Activated CD4-positive, alpha-beta T cell treated with anti-CD3 and anti-CD28 coated beads, Interleukin-2, amount 10 ng/mL, durations not matched to agents 7 days and 5 days (primary cell): ENCODE measurements at places on chromosomes 2 and 18.

DNA sequence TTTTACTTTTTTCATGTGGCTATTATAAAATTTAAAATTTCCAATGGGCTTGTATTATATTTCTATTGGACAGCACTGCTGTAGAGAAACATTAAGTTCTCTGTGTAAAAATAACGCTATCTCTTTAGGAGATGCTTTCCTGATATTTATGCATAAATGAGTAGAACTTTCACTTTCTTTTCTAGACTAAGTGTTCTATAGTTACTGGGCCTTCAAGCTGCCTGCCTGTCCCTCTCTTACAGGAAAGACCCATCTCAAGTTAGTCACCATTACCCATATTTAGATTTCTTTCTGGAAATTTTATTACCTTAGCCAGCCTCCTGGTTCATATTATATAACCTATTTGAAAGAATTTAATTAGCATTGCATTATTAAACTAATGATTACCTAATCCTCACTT lies 4.8 kb downstream of the ITGA4 start:
- H3K27me3 ChIP-seq, result no peaks in the 10 kb centered on the region
- H3K27ac ChIP-seq, result peak overlapping the region; percentile 66
- H3K4me3 ChIP-seq, result peak overlapping the region; percentile 70
- peaks cover 78% of the 10 kb centered on the region for H3K36me3 ChIP-seq
- peaks cover 61% of the 10 kb centered on the region for H3K4me1 ChIP-seq

DNA sequence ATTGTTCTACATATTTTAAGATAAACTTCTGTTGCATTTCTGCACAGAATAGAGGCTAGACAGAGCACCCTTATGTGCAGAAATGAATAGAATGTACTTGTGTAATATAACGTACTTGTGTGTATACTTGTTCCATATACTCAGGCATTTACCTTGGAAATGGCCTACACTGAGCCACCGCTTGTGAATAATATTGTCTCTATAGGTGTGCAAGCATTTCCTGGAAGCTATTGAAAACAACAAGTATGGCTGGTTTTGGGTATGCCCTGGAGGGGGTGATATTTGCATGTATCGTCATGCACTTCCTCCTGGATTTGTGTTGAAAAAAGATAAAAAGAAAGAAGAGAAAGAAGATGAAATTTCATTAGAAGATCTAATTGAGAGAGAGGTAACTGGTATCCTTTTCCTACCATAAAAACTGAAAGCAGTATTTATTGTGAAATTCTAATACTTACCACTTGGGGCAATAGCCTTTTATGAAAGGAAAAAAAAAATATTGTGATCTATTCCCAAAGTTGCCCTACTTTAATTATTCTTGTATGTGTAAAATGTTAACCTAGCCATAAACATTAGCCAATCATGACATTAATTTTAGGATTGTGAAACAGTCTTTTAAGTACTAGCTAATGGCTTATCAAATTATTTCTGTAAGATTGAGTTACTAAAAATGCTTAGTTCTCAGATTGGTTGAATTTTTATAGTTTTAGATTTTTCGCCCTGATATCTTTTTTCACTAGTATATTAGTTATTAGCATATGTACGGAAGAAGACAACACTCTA lies 18.0 kb downstream of the ZC3H15 start:
- H3K4me3 ChIP-seq, result no peak overlapping the region
- H3K36me3 ChIP-seq, result peaks cover 50% of the 10 kb centered on the region
- no peak for DNase-seq
- H3K4me1 ChIP-seq, result peaks cover 6% of the 10 kb centered on the region
- H3K27me3 ChIP-seq, result no peaks in the 10 kb centered on the region

- H3K36me3 ChIP-seq, result no peaks in the 10 kb centered on the region
- no peaks in the 10 kb centered on the region for H3K4me1 ChIP-seq
Measured at GRCh38 chr2:37477921-37478320, 133.5 kb downstream of the QPCT start.

DNA sequence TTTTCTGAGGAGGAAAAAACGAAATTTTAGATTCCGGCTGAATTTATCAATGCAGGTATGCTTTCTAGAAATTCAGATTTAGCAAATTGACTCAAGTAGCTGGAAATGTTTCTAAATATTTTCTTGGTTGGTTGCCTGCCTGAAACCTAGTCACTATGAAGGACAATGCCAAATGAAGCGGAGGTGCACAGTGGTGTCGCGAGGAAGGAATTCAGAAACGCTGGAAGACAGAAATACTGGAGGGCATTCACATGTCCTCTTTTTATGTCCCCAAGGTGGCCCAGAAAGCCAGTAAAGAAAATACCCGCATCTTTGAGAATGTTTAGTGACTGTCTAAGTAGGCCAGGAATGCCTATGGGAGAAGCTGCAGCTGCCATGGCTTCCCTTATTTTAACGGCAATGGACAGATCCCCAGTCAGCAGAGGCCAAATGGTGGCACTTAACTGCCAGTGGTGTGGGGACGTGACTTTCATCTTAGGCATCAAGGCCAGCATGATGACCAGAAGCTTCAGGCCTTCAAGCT lies 15.8 kb upstream of the EFR3B start:
- H3K36me3 ChIP-seq, result no peaks in the 10 kb centered on the region
- no peak overlapping the region for H3K4me3 ChIP-seq
- no peak overlapping the region for H3K27ac ChIP-seq
- peaks cover 2% of the 10 kb centered on the region for H3K4me1 ChIP-seq
- no peak for DNase-seq

DNA sequence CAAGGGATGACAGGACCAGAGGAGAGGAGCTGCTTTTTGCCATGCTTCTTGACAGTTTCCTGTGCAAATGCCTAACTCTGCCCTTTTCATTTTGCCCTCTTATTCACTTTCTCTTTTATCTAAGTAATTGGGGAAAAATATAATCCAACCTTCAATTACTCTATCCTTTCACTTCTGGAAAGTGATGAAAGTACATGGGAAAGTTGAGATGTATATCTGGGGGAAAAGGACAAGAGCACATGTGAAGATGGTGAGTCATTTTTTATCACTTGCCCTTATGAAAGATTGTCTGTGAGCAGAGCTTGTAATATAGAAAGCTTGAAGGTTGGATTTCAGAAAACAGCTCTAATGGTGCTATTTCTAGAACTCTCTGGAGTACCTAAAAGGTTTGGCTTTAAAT lies 1070.7 kb downstream of the CNTNAP5 start:
- H3K36me3 ChIP-seq, result no peaks in the 10 kb centered on the region
- no peak for DNase-seq
- H3K4me3 ChIP-seq, result no peak overlapping the region
- H3K4me1 ChIP-seq, result no peaks in the 10 kb centered on the region

- no peak overlapping the region for H3K27ac ChIP-seq
- no peaks in the 10 kb centered on the region for H3K27me3 ChIP-seq
- no peaks in the 10 kb centered on the region for H3K4me1 ChIP-seq
- H3K4me3 ChIP-seq, result no peak overlapping the region
- no peaks in the 10 kb centered on the region for H3K36me3 ChIP-seq
Measured at GRCh38 chr2:104404526-104404925, 449.4 kb upstream of the POU3F3 start.

- no peaks in the 10 kb centered on the region for H3K27me3 ChIP-seq
- no peaks in the 10 kb centered on the region for H3K4me1 ChIP-seq
- H3K36me3 ChIP-seq, result no peaks in the 10 kb centered on the region
- no peak for DNase-seq
Measured at GRCh38 chr2:29443151-29443550, 327.9 kb downstream of the CLIP4 start.

- peak overlapping the region; percentile 95 for H3K27ac ChIP-seq
- H3K4me1 ChIP-seq, result peaks cover 69% of the 10 kb centered on the region
- peaks cover 39% of the 10 kb centered on the region for H3K36me3 ChIP-seq
- no peaks in the 10 kb centered on the region for H3K27me3 ChIP-seq
- peak; percentile 57 for DNase-seq
Measured at GRCh38 chr2:232309592-232309991, 69.0 kb upstream of the ALPP start.

GRCh38 chr18:12408247-12408869 lies 629 bp downstream of the PRELID3A start:
- peak overlapping the region; percentile 69 for H3K4me3 ChIP-seq
- H3K4me1 ChIP-seq, result peaks cover 25% of the 10 kb centered on the region
- H3K27me3 ChIP-seq, result peaks cover 44% of the 10 kb centered on the region
- DNase-seq, result no peak
- H3K36me3 ChIP-seq, result peaks cover 2% of the 10 kb centered on the region
- peak overlapping the region; percentile 64 for H3K27ac ChIP-seq

DNA sequence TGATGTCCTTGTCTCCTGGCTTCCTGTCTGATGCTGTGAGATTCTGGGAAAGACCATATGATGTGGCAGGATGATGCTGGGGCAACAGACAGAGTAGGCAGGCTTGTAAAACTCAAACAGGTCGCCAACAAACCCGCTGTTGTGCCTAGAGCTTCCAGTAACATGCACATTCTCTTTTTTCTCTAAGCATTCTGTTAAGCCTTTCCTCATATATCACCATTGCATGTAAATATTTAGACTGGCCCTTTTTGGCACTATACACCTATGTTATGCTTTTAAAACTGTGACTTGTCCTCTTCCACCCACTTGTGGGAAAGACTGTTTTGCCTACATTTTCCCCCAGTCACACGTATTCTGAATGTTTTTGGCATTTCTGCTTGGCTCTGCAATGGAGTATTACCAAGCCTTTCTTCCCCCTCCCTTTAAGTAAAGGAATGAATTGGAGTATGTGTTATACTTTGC lies 250.4 kb upstream of the TANK start:
- DNase-seq, result no peak
- H3K4me1 ChIP-seq, result no peaks in the 10 kb centered on the region
- H3K36me3 ChIP-seq, result no peaks in the 10 kb centered on the region
- no peak overlapping the region for H3K4me3 ChIP-seq
- peaks cover 2% of the 10 kb centered on the region for H3K27me3 ChIP-seq

DNA sequence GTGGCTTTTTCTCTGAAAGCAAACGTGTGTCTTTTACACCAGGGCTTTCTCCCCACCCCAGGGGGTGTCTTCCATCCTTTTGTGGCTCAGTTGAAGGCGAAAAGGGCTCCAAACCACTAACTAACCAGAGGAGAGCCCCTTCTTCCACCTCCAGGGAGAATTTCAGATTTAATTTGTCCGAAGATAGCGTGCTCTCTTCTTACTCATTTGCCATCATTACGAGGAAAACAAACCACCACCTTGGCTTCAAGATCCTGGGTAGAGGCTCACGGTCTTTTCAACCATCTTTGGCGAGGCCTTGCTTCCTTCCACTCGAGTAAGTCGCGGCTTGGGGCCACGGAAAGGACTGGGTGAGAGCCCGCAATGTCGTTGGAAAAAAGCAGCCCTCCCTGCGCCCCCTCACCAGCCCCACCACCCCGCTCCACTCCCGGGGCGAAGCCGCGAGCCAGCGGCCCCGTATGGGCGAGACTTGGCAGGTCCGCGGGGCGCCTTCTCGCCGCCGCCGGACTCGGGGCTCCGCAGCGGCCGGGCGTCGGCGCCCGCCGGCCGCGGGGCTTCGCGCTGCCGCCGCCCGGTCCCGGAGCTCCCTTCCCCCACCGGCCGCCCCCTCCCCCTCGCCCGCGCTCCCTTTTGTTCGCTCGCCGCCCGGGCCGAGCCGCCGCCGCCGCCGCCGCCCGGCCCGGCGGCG lies 1.7 kb upstream of the ZNF532 start:
- H3K27me3 ChIP-seq, result peaks cover 70% of the 10 kb centered on the region
- peak overlapping the region; percentile 78 for H3K27ac ChIP-seq
- DNase-seq, result no peak
- H3K4me1 ChIP-seq, result peaks cover 7% of the 10 kb centered on the region

GRCh38 chr2:113274432-113274831 lies 4.3 kb downstream of the PAX8 start:
- DNase-seq, result no peak
- H3K27ac ChIP-seq, result no peak overlapping the region
- peaks cover 15% of the 10 kb centered on the region for H3K4me1 ChIP-seq
- H3K4me3 ChIP-seq, result no peak overlapping the region
- H3K27me3 ChIP-seq, result peaks cover 88% of the 10 kb centered on the region

GRCh38 chr2:65819963-65820362 lies 387.6 kb upstream of the SPRED2 start:
- H3K27ac ChIP-seq, result no peak overlapping the region
- H3K4me1 ChIP-seq, result no peaks in the 10 kb centered on the region
- no peak overlapping the region for H3K4me3 ChIP-seq
- H3K27me3 ChIP-seq, result no peaks in the 10 kb centered on the region
- H3K36me3 ChIP-seq, result no peaks in the 10 kb centered on the region

DNA sequence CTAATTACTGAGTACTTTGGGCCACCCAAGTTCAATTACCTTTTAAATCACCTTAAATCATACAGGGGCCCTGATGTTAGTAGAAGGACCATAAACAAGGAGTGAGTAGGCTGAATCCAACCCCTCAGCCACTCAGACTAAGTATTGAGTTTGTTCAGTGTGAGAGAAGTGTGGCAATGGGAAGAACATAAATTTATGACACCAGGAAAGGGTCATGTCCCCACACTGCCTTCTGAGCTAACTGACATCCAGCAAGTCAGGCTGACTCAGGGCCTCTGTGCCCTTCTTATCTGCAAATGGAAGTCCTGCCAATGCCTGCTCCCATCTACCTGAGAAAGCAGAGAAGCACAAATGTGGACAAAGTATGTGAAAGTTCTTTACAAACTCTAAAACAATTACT lies 12.9 kb downstream of the PLEKHM3 start:
- no peaks in the 10 kb centered on the region for H3K27me3 ChIP-seq
- H3K4me1 ChIP-seq, result peaks cover 12% of the 10 kb centered on the region
- no peak overlapping the region for H3K27ac ChIP-seq
- DNase-seq, result no peak
- H3K4me3 ChIP-seq, result no peak overlapping the region
- no peaks in the 10 kb centered on the region for H3K36me3 ChIP-seq

- H3K4me1 ChIP-seq, result peaks cover 20% of the 10 kb centered on the region
- DNase-seq, result no peak
- H3K4me3 ChIP-seq, result no peak overlapping the region
Measured at GRCh38 chr2:222747526-222748160, 76.2 kb downstream of the MOGAT1 start.

DNA sequence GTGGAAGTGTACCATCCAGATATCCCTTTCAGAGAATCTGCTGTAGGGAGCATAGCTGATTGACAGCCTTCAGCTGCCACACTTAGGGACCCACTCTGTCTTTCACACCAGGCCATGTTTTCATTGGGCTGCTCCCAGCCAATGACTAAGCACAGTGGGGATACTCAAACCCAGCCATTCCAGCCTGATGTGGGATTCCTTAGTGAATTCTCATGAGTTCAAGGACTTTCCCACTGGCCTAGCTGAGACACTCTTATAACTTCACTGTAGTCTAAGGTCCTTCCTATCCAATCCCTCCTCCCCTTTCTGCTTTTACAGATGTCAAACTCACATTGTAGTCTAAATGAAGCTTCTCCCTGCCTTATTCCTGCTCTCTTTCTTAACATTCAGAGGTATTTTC lies 201.2 kb downstream of the PIK3C3 start:
- H3K36me3 ChIP-seq, result no peaks in the 10 kb centered on the region
- no peaks in the 10 kb centered on the region for H3K4me1 ChIP-seq
- no peaks in the 10 kb centered on the region for H3K27me3 ChIP-seq
- H3K27ac ChIP-seq, result no peak overlapping the region
- DNase-seq, result no peak

DNA sequence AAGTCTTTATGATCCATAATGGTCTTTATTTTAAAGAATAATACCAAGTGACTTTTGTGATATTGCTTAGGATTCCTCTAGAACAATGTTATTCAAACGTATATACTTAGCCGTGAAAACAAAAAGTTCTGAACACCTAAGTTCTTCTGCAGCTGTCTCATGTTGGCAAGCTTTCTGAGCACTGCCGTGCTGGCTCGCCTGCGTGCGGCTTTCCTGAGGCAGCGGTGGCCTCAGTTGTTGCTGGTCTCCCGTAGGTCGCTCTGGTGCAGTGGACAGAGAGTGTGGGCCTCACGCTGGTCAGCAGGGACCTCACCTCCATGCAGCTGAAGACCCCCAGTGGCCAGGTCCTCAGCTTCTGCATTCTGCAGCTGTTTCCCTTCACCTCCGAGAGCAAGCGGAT lies 66.8 kb upstream of the NFATC1 start:
- no peaks in the 10 kb centered on the region for H3K27me3 ChIP-seq
- H3K4me3 ChIP-seq, result no peak overlapping the region
- H3K36me3 ChIP-seq, result peaks cover 15% of the 10 kb centered on the region
- H3K27ac ChIP-seq, result no peak overlapping the region
